ENCODE measurements at places on chromosomes 2 and 18. TPM values are rescaled to one million over a fixed set of nuclear protein-coding genes. Genes with fewer than 3 reads are reported as not detected.

ANTXR1 gene
- 68.8 TPM for total RNA-seq

RNF103 gene
- total RNA-seq = 37.4 TPM

EVA1A gene
- total RNA-seq = 10.4 TPM

DTNA gene
- 40.5 TPM for total RNA-seq

EDAR gene
- not detected for total RNA-seq

C2orf76 gene
- 17.0 TPM for total RNA-seq

C2orf72 gene
- total RNA-seq = 1.3 TPM

ARHGAP15 gene
- total RNA-seq = 10.7 TPM

HOXD13 gene
- total RNA-seq = not detected

WDPCP gene
- 37.4 TPM for total RNA-seq

GALNT5 gene
- 0.16 TPM for total RNA-seq

GAL3ST2 gene
- 2.6 TPM for total RNA-seq

NPHP1 gene
- 5.4 TPM for total RNA-seq

- no peak for DNase-seq
Measured at GRCh38 chr18:37613253-37613565, 47.6 kb upstream of the CELF4 start.

GRCh38 chr2:5520463-5520972 lies 171.7 kb upstream of the SOX11 start:
- DNase-seq = no peak

- no peak for DNase-seq
Measured at GRCh38 chr2:229971298-229971790, 49.0 kb downstream of the FBXO36 start.

- no peak for DNase-seq
Measured at GRCh38 chr2:113174376-113174750, 592 bp downstream of the PSD4 start.

DNA sequence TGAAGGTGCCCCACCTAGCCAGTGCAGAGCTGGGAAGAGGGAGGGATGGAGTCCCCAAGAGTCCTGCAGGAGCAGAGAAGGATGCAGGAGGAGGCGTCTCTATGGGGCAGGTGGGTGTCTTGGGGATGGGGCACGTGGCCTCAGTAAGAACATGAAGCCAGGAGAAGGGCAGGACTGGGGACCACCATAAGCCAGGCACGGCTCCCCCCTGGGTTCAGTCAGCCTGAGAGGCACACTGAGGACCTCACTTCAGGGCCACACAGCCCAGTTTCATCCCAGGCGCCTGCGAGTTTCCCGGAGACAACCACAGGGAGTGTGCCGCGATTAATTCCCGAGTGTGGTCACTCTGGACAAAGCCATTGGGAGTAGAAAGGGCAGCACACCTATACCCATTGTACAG lies 120.3 kb downstream of the GYPC start:
- peak; percentile 48 for DNase-seq

DNA sequence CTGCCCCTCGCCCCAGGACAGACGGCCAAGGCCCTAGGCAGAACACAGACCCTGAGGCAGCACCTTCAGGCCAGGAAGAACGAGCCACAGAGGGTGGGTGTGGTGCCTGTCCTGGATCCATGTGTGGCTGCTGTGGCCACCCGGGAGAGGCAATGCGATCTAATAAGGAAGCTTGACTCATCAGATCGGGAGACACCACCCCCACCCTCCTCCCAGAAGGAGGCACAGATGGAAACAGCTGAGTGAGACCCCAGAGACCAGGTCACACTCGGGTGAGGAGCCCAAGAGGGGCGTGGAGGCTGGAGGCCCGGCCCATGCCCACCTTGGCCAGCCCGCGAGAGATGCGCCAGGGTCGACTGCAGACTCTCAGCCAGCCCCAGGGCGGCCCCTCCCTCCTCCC lies 20.3 kb downstream of the KCNG2 start:
- DNase-seq = no peak

- no peak for DNase-seq
Measured at GRCh38 chr2:128329607-128330006, 10.9 kb upstream of the HS6ST1 start.

- DNase-seq = no peak
Measured at GRCh38 chr2:205270689-205271088, 411.6 kb upstream of the NRP2 start.

GRCh38 chr2:151670846-151671597 lies 63.3 kb downstream of the NEB start:
- DNase-seq = no peak

DNA sequence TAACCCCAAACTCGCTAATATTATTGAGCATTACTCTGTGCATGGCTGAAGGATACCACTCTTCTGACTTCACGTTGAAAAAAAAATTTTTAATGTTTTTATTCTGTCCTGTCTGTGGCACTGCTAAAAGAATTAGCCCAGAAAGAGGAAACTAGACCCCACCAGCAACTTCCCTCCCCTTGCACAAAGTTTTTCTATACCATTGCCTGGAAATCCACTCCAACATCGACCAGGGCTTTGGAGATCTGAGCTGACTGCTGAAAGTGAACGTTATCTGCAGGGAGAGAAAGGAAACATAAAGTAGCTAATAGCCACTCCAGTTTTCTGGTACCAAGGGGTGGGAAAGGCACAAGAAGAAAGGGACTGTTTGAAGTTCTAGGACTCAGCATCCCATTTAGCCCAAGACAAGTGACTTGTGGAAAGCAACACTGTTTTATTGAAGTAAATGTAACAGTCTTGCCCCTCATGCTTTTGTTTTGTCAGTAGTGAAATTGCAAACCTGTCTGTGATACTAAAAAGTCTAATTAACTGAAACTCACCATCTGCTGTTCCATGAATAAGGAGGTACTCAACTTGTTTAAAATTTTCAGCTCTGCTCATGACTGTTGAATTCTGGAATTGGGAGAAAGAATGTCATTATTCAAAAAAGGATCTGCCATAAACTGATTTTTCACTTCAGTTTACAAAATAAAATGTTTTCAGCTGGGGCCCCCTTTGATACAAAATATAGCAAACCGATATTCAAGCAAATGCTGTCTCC lies 79.1 kb downstream of the DPP4 start:
- DNase-seq = no peak

GRCh38 chr18:5619376-5619775 lies 75.6 kb upstream of the EPB41L3 start:
- DNase-seq = no peak

- DNase-seq = no peak
Measured at GRCh38 chr2:11947956-11948355, 201.5 kb downstream of the LPIN1 start.

GRCh38 chr2:120132691-120133090 lies 90.5 kb downstream of the TMEM185B start:
- DNase-seq = no peak

- DNase-seq = peak; percentile 66
Measured at GRCh38 chr2:160646684-160647444, 153.3 kb upstream of the RBMS1 start.

DNA sequence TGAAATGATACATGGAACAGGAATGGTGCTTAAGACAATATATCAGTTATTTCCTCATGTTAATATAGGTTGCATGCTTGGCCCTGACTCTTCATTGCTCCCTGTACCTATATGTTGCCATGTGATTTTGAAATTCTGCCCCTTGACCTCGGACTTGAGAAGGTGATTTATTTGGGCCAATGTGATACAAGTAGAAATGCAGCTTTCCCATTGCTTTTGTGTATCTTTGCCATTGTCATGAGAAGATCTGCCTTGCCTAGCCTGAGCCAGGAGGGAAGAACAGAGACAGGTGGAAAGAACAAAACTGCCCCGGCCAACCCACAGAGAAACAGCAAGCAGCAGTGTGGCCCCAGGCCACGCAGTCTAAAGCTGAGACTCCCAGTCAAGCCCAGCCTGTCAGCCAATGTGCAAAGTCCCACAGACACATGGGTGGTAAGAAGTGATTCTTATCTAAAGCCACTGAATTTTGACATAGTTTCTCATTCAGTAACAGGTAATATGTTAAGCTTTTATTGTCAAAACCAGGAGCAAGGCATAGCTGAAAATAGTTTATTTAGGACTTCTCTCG lies 245.7 kb upstream of the RND3 start:
- DNase-seq = no peak

GRCh38 chr2:64627860-64628841 lies 25.6 kb downstream of the SERTAD2 start:
- no peak for DNase-seq

DNA sequence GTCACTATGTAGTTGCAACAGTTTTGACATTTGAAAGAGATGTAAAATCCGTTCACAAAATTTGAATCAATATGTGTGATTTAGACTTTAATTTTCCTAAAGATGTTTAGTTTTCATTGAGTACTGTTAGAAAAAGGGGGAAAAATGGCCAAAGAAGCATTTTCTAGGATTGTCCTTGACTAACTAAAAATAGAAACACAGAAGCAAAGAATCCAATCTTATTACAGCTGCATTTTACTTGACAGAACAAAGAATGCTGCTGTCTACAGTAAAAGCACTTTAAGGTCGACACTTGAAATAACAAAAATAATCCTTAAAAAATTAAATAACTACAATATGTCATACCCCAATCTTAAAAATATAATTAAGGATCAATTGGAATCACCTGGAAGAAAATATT lies 48.9 kb downstream of the FRZB start:
- DNase-seq = no peak

DNA sequence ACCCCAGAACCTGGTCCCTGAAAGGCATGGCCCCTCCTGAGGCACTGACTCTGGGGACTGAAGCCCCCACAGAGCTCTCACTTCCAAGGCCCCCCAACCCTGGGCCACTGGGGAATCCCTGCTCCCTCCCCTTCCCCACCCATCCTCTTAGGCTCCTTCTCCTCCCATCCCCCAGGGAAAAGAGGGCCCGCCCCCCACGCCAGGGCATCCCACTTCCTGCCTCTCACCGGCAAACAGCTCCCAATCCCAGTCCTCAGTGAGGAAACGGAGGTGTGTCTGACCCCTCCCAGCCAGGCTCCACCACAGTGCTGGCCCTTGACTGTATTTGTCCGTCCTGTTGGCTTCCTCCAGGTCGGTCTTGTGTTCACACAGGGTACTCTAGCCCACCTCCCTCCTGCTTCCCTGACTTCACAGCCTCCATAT lies 35.0 kb upstream of the PTMA start:
- no peak for DNase-seq

DNA sequence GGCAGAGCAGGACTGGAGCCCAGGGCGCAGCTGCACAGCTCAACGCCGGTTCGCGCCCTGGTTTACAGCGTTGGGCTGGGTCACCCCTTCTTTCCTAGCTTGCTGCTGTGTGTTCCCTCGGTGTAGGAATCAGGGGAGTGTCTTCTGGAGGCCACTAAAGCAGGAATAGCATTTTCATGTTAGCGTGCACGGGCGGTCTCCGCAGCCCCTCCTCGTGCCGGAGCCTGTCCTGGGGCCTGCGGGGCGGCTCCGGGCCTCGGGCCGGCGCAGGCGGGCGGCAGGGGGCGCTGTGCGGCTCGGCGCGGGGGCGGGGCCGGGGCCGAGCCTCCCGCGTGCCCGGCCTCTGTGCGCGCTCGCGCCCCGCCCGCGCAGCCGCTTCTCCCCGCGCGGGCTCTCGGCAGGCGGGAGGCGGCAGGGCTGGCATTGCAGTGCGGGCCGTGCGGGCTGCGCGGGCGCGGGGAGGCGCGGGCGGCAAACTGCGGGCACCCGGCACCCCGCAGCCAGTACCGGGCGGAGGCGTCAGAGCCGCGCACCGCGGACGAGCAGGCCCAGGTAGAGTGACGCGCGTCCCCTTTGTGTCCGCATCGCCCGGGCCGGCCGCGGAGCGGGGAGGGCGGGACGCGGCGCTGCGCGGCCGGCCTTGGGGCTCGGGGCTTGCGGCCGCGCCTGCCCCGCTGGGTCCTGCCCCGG lies at the start of gene RNF144A:
TSS of gene RNF144A (plus strand) at position 342 of the 690 bp plus-strand sequence. CDS start 79,515 bp downstream, outside the sequence.
- no peak for DNase-seq

DNA sequence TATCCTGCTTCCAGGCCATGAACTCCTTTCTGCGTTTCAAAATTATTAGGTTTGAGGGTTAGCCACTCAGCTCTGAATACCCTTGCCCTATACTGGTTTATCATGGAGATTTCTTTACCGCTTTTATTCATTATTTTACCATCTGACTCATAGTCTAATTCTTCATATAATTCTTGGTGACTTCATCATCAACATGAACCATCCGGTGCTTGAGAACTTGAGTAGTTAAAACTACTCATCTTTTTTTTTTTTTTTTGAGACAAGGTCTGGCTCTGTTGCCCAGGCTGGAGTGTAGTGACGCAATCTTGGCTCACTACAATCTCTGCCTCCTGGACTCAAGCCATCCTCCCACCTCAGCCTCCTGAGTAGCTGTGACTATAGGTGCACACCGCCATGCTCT lies 94.2 kb upstream of the LHCGR start:
- DNase-seq = no peak

- no peak for DNase-seq
Measured at GRCh38 chr18:13618760-13619438, 107.5 kb downstream of the FAM210A start.

DNA sequence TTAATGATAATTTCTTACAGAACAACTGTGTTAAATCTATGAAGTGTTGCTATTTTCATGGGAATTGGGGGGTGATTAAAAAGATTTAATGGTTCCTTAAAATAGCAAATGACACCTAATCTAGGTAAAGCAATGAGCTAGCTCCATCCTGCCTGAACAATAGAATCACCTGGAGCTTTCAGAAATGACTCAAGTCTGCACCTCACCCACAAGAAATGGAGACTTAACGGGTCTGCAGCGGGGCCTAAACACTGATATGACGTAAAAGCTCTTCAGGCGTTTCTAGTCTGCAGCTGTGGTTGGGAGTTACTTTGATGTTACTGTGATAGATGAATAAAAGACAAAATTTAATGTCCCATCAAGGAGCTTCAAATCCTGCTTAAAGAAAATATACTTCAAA lies 328.2 kb downstream of the RND3 start:
- no peak for DNase-seq

GRCh38 chr2:21331625-21332370 lies 208.0 kb downstream of the TDRD15 start:
- no peak for DNase-seq

DNA sequence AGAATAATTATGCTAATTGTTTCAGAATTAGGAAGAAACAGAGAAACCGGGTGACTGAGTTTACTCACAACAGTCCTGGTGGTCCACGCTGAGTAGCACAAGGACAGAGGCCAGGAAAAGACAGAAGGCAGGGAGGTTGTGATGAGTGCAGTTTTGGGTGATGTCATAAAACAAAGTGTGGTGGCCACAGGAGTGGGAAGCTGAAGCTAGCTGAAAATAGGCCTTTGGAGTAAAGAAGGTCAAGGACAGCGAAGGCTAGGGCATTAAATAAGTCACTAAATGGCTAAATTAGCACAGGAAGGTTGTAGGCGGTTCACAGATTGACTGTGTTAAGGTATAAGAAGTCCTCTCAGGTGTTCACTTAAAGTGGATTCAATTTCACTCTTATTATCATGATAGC lies 120.9 kb upstream of the TTN start:
- no peak for DNase-seq

- DNase-seq = no peak
Measured at GRCh38 chr2:45691171-45691999, 39.9 kb downstream of the PRKCE start.

GRCh38 chr2:205574001-205574400 lies 108.3 kb upstream of the NRP2 start:
- no peak for DNase-seq

DNA sequence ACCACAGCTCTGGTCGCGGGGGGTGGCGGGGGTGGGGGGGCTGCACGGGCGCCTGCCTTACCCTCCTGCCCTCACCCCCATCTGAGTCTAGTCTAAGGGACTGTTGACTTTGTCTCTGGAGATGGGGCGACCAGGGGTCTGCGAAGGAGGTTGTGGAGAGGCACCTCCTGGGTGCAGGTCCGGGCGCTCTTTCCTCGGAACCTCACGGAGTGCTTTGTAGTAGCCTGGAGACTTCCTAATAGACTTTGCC lies 141.3 kb downstream of the MEIS1 start:
- DNase-seq = no peak

GRCh38 chr2:218980735-218981389 lies 4.1 kb downstream of the FEV start:
- no peak for DNase-seq
